ENCODE measurements at places on chromosomes 4 and X.
A peak's percentile ranks its signal among the peaks of the same experiment; 100 is the strongest.

GRCh38 chr4:35541146-35541887 lies 703.0 kb downstream of the ARAP2 start:
- no peak for DNase-seq

- DNase-seq, result peak; percentile 51
These were observed 256.2 kb upstream of the GPR101 start for GRCh38 chrX:137290011-137290410.

DNA sequence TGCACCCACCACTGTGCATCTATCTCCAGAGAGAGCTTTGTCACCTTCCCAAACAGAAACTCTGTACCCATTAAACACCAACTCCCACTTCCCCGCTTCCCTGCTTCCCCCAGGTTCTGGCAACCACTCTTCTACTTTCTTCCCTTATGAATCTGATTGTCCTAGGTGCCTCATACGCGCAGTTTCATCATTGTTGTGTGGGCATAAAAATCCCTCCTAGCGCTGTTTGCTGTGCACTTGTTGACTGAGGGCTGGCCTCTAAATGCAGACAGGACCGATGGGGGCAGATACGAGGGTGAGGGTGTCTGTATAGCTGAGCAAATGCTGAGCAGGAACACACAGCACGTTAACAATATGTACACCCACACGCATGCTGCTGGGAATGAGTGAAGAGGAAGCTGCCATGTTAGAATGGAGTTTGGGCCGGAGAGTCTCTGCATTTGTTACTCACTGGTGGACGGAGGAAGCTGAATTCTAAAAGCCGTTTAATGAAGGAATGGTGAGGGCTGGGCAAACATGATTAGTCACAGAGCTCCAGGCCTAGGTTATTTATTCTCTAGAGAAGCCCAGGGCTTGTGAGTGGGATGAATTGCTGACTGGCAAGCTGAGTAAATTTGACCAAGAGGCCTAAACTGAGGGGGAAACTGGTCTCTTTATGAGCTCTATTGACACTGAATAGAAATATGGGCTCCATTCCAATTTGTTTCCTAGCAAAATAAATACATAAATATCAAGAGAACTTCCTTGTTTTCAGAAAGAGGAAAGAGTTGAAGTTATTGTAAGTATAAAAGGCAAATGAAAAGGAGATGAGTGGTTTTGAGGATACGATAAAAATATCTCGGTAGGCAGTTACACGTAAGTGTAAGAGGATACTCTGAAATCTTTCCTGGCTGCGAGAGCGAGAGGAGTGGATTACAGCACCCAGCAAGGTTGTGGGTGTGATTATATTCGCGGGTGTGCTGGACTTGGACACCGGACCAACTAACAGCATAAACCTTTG lies 95.9 kb upstream of the RPS6KA3 start:
- no peak for DNase-seq

- no peak for DNase-seq
These were observed 206.5 kb upstream of the PDE5A start for GRCh38 chr4:119834906-119835612.

DNA sequence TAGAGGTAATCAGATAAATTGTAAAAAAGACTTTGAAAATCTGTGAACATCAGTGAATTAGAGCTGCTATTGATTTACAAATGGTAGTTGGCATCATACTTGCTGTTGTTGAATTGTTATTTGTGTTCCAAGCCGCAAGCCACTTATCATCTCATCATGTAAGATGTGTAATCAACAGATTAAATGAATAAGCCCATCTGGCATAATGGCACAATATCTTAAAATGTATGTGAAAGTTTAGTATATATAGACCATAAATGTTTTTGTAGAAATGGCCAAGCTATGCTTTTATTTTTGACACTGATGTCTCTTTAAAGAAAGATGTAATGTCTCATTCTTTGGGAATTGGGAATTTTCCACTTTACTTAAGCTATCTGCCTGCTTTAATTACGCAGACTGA lies 682.6 kb upstream of the GNPDA2 start:
- no peak for DNase-seq

- no peak for DNase-seq
These were observed 51.1 kb downstream of the KLF3 start for GRCh38 chr4:38715050-38715449.

DNA sequence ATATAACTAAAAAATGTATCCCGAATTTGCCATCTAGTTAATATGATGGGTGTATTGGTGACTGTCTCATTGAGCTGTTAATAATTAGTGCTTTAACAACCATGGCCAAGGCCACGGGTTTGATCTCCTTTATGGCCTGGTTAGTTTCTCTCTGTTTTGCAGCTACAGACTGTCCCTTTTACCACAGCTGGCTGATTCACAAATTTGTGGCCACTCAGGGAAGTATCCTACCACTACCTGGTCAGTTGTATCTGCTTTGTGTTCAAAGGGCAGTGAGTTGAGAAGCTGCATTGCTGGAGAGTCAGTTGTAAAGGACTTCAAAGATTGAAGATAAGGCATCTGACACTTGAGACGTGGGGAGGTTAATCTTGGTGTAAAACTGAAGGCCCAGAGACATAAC lies 219.1 kb upstream of the BMP3 start:
- DNase-seq, result no peak

DNA sequence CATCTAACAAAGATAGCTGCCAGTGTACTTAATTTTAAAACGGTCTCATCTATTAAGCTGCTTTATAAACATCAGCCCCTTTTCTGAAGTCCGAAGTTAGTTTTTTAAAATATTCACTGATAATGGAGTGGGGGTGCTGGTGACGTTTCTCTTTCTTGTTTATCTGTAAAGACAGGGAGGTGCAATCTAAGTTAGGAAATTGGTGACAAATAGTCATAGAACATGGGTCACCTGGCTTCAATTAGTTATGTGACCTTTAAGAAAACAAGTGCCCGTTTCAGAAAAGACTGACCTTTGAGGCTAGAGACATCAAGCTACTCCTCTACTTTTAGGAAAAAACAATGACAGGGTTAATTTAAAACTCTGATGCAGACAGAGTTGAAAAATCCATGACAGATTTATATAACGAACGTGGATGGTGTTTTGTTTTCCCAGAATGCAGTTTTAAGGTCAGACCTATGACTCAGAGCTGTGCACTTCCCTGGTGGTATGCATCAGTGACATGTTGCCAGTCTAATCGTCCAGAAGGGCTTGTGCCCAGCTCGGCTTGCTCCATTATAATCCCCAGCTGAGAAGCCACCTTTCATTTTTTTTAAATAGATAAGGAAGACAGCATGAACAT lies 38.2 kb downstream of the FHL1 start:
- no peak for DNase-seq

DNA sequence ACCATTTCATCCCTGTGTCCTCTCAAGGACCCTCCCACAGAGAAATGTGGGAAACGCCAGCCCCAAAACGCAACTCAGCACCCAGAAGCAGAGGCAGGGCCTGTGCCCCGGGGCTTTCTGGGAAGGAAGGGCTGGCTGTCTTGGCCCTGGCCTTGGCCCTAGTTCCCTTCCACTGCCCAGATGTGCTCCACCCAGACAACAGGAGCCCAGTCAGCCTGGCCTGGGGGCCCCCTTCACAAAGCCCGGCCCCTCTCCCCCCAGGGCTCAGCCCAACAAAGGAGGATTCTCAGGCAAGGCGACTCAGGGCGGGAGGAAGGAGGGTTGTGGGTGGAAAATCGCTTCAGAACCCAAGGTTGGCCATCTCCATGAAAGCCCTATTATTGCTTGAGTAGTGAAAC lies 82.5 kb downstream of the PJA1 start:
- DNase-seq, result no peak

GRCh38 chrX:17078031-17078720 lies 131.7 kb downstream of the REPS2 start:
- no peak for DNase-seq

GRCh38 chr4:48017108-48017571 lies 568 bp downstream of the NIPAL1 start:
- no peak for DNase-seq

DNA sequence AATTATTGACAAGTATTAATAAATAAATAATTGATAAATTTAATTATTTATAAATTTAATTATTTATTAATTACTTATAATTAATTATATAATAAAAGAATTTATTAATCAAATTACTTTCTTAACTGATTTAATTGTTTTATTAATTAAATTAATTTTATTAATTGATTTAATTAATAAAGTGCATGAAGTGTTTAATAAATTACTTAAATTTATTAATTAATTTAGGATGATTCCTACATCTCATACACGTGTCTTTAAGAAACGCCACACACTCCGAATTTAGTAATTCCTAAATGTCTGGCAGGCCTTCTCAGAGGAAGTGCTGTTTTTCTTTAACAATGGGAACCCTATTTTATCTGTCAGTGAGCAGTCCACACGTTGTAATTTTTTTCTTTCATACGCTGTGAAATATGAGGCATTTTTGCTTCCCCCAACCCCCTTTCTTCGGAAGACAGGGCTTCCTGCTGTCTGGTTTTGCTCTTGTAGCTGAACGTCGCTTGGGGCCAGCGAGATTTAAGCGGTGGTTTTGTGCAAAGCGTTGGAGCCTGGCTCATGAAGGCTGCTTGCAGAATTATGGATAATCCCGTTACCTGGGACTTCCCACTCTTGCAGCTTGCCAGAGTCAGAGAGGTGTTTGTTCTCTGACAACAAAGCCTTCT lies 46.8 kb downstream of the CRLF2 start:
- no peak for DNase-seq

GRCh38 chrX:101290957-101291603 lies at the start of gene TAF7L:
TAF7L (minus strand) TSS chrX:101291334; CDS start chrX:101287543, 3,791 bp downstream.
- no peak for DNase-seq

- no peak for DNase-seq
These were observed 270.3 kb downstream of the DTHD1 start for GRCh38 chr4:36551697-36552214.

Measured in cerebellar nuclear complex (tissue), 1 donor.